ENCODE measurements at places on chromosomes 1 and 21. TPM values are rescaled to one million over a fixed set of nuclear protein-coding genes. Genes with fewer than 3 reads are reported as not detected.

The OR2M3 gene
- total RNA-seq = not detected

The KRTAP12-3 gene
- total RNA-seq = not detected

The LCE1A gene
- not detected for total RNA-seq

The SLC5A9 gene
- total RNA-seq = not detected

The SELENON gene
- total RNA-seq = 65.2 TPM

The TRAF3IP3 gene
- not detected for total RNA-seq

The BNIPL gene
- total RNA-seq = 0.11 TPM

The UBXN10 gene
- not detected for total RNA-seq

The CACHD1 gene
- total RNA-seq = 1.7 TPM

The MYCL gene
- 1.4 TPM for total RNA-seq

The PRAMEF26 gene
- total RNA-seq = not detected

The KCNJ9 gene
- not detected for total RNA-seq

The CNTN2 gene
- not detected for total RNA-seq

The CD1B gene
- total RNA-seq = not detected

The SERPINC1 gene
- total RNA-seq = 0.16 TPM

The MED8 gene
- 39.2 TPM for total RNA-seq

The PTCH2 gene
- total RNA-seq = 0.20 TPM

The MEF2D gene
- 36.0 TPM for total RNA-seq

Data from A549 treated with RU486 at 1 μM for 4 hours (cell line).